Stimulated activated naive B cell treated with anti-CD40 and anti-IgM and Interleukin-4, amounts not matched to agents 10 μg/mL and 1 μg/mL and 100 μg/mL, for 72 hours (primary cell): ENCODE measurements at places on chromosomes 4 and X.

- peaks cover 12% of the 10 kb centered on the region for H3K4me1 ChIP-seq
- no peak overlapping the region for H3K4me3 ChIP-seq
- H3K27me3 ChIP-seq: no peaks in the 10 kb centered on the region
- H3K27ac ChIP-seq: no peak overlapping the region
- no peaks in the 10 kb centered on the region for H3K36me3 ChIP-seq
These were observed 50.1 kb upstream of the NSUN7 start for GRCh38 chr4:40699648-40700047.

- peaks cover 26% of the 10 kb centered on the region for H3K4me1 ChIP-seq
- H3K27me3 ChIP-seq: peaks cover 26% of the 10 kb centered on the region
- H3K27ac ChIP-seq: peak overlapping the region; percentile 77
- H3K4me3 ChIP-seq: no peak overlapping the region
- no peaks in the 10 kb centered on the region for H3K36me3 ChIP-seq
- DNase-seq: no peak
These were observed 41.7 kb upstream of the CDKN2AIP start for GRCh38 chr4:183402771-183403170.

DNA sequence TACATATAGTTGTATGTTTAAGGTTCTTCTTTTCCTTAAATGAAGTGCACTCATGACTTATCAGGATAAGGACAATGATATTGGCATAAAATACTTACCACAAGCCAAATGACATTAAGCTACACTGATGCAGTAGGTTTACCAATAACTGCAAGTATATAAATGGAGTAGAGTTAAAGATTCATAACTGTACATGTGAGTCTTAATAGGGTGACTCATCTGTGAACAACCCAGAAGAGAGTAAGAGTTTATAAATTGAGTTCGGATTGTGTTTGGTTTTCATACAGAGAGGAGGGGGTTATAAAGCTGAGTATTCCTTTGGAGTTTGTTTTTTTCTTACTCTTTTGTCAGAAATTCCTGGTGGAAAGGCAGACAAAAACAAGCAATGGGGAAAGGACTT lies 144.8 kb downstream of the TLL1 start:
- H3K4me3 ChIP-seq: no peak overlapping the region
- H3K27ac ChIP-seq: no peak overlapping the region
- no peak for DNase-seq
- H3K36me3 ChIP-seq: no peaks in the 10 kb centered on the region

GRCh38 chr4:141158219-141158618 lies 24.9 kb upstream of the RNF150 start:
- no peak for DNase-seq
- no peak overlapping the region for H3K4me3 ChIP-seq
- H3K36me3 ChIP-seq: no peaks in the 10 kb centered on the region

DNA sequence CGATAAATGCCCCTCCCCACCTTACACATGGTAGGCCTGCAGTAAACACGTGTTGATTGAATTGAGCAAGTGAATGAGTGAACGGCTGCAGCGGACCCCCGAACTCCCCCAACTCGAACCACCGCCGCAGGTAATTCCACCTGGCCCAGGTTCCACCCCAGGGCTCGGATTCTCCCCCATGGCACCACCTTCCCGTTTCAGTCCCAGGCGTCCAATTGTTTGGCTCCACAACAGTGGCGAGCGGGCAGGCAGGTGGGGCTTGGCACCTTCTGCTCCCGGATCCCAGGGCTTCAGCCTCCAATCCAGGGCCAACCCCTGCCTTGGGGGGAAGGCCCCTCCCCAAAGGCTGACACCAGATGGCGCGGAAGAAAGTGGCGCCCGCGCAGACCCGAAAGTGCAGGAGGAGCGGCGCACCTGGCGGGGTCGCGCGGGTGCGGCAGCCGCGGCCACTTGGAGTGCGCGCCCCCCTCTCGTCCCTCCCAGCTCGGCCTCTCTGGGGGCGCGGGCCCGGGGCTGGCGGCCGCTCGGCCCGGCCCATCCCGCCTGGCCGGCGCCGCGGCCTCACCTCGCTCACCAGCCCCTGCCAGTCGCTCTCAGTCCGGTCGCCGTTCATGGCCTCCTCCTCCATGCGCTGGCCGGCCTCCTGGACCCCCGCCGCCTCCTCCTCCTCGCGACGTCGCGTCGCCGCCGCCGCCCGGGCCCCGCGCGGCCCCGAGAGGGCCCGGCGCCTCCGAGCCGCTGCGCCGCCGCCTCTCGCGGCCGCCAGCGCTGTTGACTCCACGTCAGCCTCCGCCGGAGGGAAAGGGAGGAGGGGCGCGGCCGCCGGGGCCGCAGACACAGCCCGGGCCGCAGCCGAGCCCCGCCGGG lies at the start of gene CCDC149:
TSS of gene CCDC149 (minus strand) at position 791 of the 867 bp plus-strand sequence. CDS start at position 613, 178 bp downstream.
- H3K4me3 ChIP-seq: peak within 1 kb of the TSS; percentile 72
- H3K4me1 ChIP-seq: peaks cover 5% of the 10 kb centered on the region
- H3K27me3 ChIP-seq: peaks cover 32% of the 10 kb centered on the region
- DNase-seq: no peak
- peak within 1 kb of the TSS; percentile 69 for H3K27ac ChIP-seq
- peaks cover 4% of the 10 kb centered on the region for H3K36me3 ChIP-seq

GRCh38 chrX:15043538-15043937 lies 170.3 kb downstream of the MOSPD2 start:
- no peaks in the 10 kb centered on the region for H3K36me3 ChIP-seq
- H3K4me1 ChIP-seq: no peaks in the 10 kb centered on the region

- no peak overlapping the region for H3K4me3 ChIP-seq
- no peaks in the 10 kb centered on the region for H3K36me3 ChIP-seq
- H3K4me1 ChIP-seq: no peaks in the 10 kb centered on the region
- H3K27me3 ChIP-seq: no peaks in the 10 kb centered on the region
These were observed 542.3 kb upstream of the ADGRL3 start for GRCh38 chr4:60657807-60658206.

DNA sequence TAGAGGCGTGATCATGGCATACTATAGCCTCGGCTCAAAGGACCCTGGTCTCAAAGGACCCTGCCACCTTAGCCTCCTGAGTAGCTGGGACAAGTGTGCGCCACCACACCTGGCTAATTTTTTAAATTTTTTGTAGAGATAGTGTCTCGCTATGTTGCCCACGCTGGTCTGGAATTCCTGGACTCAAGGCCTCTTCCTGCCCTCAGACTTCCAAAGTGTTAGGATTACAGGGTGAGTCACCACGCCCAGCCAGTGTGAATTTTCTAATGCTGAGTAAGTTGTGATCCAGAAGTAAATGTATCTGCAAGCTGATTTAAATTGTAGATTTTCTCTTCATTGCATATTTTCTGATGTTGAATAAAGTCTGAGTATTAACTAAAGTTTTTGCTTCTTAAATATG lies 2.6 kb upstream of the ZNF674 start:
- H3K36me3 ChIP-seq: peaks cover 11% of the 10 kb centered on the region
- peaks cover 23% of the 10 kb centered on the region for H3K4me1 ChIP-seq
- H3K27me3 ChIP-seq: no peaks in the 10 kb centered on the region
- DNase-seq: no peak
- no peak overlapping the region for H3K4me3 ChIP-seq
- no peak overlapping the region for H3K27ac ChIP-seq

DNA sequence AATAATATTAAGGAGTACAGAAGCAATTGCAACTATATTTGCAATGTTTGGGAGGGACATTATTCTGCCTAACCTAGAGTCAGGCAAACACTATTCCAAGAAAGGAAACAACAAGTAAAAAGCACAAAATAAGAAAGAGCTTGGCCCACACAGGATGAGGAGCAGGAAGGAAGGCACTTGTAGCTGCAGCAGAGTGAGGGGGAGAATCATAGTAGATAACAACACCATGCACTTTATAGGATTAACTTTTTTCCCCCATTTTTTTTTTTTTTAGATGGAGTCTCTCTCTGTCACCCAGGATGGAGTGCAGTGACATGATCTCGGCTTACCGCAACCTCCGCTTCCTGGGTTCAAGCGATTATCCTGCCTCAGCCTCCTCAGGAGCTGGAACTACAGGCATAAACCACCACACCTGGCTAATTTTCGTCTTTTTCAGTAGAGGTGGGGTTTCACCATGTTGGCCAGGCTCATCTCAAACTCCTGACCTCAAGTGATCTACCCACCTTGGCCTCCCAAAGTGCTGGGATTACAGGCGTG lies 10.3 kb upstream of the JCHAIN start:
- no peaks in the 10 kb centered on the region for H3K27me3 ChIP-seq
- H3K27ac ChIP-seq: no peak overlapping the region
- no peaks in the 10 kb centered on the region for H3K36me3 ChIP-seq
- peaks cover 72% of the 10 kb centered on the region for H3K4me1 ChIP-seq
- no peak for DNase-seq

- no peaks in the 10 kb centered on the region for H3K36me3 ChIP-seq
- peaks cover 6% of the 10 kb centered on the region for H3K27me3 ChIP-seq
- H3K4me3 ChIP-seq: no peak overlapping the region
- no peak overlapping the region for H3K27ac ChIP-seq
These were observed 48.4 kb downstream of the HSD17B13 start for GRCh38 chr4:87274327-87274726.

DNA sequence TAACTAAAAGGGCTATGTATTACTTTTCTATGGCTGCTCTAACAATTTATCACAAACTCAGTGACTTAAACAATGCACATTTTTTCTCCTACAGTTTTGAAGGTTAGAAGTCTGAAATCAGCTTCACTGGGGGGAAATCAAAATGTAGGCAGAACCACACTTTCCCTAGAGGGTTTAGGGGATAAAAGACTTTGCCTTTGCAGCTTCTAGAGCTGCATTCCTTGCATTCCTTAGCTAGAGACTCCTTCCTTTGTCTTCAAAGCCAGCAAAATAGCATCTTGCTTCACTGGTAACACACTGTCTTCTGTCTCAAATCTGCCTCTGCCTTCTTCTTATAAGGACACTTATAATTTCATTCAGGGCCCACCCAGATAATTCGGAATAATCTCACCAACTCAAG lies 152.4 kb upstream of the SPIN4 start:
- no peak overlapping the region for H3K27ac ChIP-seq
- H3K4me3 ChIP-seq: no peak overlapping the region
- no peak for DNase-seq
- H3K36me3 ChIP-seq: peaks cover under 1% of the 10 kb centered on the region

- no peaks in the 10 kb centered on the region for H3K4me1 ChIP-seq
- DNase-seq: no peak
- no peaks in the 10 kb centered on the region for H3K27me3 ChIP-seq
- H3K27ac ChIP-seq: no peak overlapping the region
These were observed 69.7 kb upstream of the MAGEB16 start for GRCh38 chrX:35728481-35728880.

DNA sequence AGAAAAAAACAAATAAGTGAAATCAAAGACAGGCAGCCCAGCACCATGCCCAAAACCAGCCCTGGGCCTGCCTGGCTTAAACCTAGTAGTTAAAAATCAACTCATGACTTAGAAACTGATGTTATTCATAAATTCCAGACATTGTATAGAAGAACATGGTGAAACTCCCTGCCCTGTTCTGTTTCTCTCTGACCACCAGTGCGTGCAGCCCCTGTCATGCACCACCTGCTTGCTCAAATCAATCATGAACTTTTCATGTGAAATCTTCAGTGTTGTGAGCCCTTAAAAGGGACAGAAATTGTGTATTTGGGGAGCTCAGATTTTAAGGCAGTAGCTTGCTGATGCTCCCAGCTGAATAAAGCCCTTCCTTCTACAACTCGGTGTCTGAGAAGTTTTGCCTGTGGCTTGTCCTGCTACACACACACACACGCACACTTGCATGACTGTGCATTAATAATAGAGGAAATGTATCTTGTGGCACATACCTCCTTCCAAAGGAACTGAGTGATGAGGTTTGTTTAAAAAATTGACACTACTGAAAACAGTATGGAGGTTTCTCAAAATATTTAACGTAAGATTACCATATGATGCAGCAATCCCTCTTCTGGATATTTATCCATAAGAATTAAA lies 39.2 kb upstream of the UGT2B7 start:
- no peak overlapping the region for H3K4me3 ChIP-seq
- H3K27ac ChIP-seq: no peak overlapping the region
- H3K27me3 ChIP-seq: no peaks in the 10 kb centered on the region
- H3K36me3 ChIP-seq: no peaks in the 10 kb centered on the region
- no peak for DNase-seq

GRCh38 chr4:170243662-170244288 lies 154.0 kb upstream of the AADAT start:
- H3K36me3 ChIP-seq: no peaks in the 10 kb centered on the region
- H3K27me3 ChIP-seq: no peaks in the 10 kb centered on the region
- H3K27ac ChIP-seq: no peak overlapping the region
- no peak for DNase-seq

DNA sequence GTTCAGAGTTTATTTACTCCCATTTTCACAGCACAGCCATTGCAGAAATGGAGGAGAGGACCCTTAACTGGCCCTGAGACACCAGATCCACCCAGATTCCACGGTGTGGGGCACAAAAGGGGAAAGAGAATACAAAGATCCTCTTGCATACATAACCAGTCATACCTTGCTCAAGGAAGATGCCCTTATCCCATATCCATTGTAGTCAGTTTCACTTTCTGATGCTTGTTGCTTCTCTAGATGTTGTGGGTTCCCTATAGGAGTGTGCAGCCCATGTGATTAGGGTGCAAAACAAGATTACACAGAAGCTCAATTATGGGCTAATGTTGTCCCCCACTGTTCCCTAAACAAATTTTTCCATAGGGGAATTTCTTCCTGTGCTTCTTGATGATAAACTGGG lies 1309.0 kb upstream of the PABPC4L start:
- no peaks in the 10 kb centered on the region for H3K4me1 ChIP-seq
- no peak for DNase-seq
- no peaks in the 10 kb centered on the region for H3K36me3 ChIP-seq
- H3K27ac ChIP-seq: no peak overlapping the region

GRCh38 chr4:38489011-38489861 lies 174.8 kb upstream of the KLF3 start:
- no peak overlapping the region for H3K4me3 ChIP-seq
- no peaks in the 10 kb centered on the region for H3K36me3 ChIP-seq
- no peak overlapping the region for H3K27ac ChIP-seq
- DNase-seq: no peak
- no peaks in the 10 kb centered on the region for H3K27me3 ChIP-seq

- peak; percentile 72 for DNase-seq
- H3K36me3 ChIP-seq: peaks cover 28% of the 10 kb centered on the region
- H3K4me1 ChIP-seq: no peaks in the 10 kb centered on the region
- peak overlapping the region; percentile 96 for H3K4me3 ChIP-seq
These were observed 2.6 kb downstream of the MID1IP1 start for GRCh38 chrX:38803588-38804431.

GRCh38 chr4:38383646-38384121 lies 280.3 kb upstream of the KLF3 start:
- H3K27ac ChIP-seq: no peak overlapping the region
- no peak for DNase-seq

GRCh38 chr4:141609243-141609642 lies 27.1 kb upstream of the IL15 start:
- H3K4me3 ChIP-seq: no peak overlapping the region
- peaks cover 6% of the 10 kb centered on the region for H3K4me1 ChIP-seq
- H3K27ac ChIP-seq: no peak overlapping the region
- H3K27me3 ChIP-seq: peaks cover 4% of the 10 kb centered on the region
- no peak for DNase-seq
- no peaks in the 10 kb centered on the region for H3K36me3 ChIP-seq
